ENCODE measurements at places on chromosomes 1 and 21. TPM values are rescaled to one million over a fixed set of nuclear protein-coding genes. Genes with fewer than 3 reads are reported as not detected.

The MCOLN3 gene
- polyA plus RNA-seq = 7.8 TPM

The DCST1 gene
- not detected for polyA plus RNA-seq

The CASQ2 gene
- polyA plus RNA-seq = 2.6 TPM

The LYPD8 gene
- 0.92 TPM for polyA plus RNA-seq

The APCS gene
- polyA plus RNA-seq = 1.5 TPM

The KIF2C gene
- polyA plus RNA-seq = 0.47 TPM

The OR2T29 gene
- not detected for polyA plus RNA-seq

The RIIAD1 gene
- 4.0 TPM for polyA plus RNA-seq

The OR2G6 gene
- 0.09 TPM for polyA plus RNA-seq
